ENCODE measurements at places on chromosomes 13 and 19. TPM values are rescaled to one million over a fixed set of nuclear protein-coding genes. Genes with fewer than 3 reads are reported as not detected.

FEM1A gene
- 1.1 TPM for polyA plus RNA-seq

CYP4F12 gene
- not detected for polyA plus RNA-seq

DNA sequence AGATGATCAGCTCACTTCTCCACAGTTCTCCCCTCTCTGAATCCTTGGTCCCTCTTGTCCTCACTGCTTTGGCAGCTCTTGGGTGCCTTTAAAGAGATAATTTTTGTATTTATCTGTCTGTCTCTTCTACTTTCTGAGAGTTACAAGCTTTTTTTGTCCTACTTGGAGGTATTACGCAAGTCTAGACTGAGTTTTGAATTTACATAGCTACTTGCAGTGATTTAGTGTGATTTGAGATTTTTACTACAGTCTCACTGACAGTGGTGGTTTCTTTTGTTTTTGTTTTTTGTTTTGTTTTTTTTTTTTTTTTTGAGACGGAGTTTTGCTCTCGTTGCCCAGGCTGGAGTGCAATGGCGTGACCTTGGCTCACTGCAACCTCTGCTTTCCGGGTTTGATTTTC lies 22.1 kb downstream of the URI1 start:
- no peak for DNase-seq

DNA sequence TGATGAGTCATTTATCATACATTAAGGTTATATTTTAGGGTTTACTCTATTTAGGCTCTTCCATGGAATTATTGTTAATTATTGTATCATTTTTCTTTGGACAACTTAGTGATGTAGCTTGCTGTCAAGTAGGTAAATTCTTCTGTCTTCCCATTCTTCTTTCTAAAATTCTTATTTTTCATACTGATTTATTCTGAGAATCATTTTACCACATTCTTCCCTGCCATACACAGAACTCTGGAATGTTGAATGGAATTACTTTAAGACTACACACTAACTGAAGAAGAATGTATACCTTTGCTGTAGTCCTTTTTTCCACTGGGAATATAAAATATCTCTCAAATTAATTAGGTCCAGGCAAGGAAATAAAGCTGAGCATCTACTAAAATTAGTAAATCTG lies 24.5 kb upstream of the SLC7A1 start:
- DNase-seq, result peak; percentile 59

WBP4 gene
- 13.4 TPM for polyA plus RNA-seq

RGCC gene
- polyA plus RNA-seq, result 33.3 TPM

LGALS14 gene
- not detected for polyA plus RNA-seq

PTPRH gene
- 0.49 TPM for polyA plus RNA-seq

- DNase-seq, result peak; percentile 30
Measured at GRCh38 chr13:75661443-75661842, 25.3 kb downstream of the LMO7 start.
